Effector CD4-positive, alpha-beta T cell (primary cell): ENCODE measurements at places on chromosomes 11 and 22.

DNA sequence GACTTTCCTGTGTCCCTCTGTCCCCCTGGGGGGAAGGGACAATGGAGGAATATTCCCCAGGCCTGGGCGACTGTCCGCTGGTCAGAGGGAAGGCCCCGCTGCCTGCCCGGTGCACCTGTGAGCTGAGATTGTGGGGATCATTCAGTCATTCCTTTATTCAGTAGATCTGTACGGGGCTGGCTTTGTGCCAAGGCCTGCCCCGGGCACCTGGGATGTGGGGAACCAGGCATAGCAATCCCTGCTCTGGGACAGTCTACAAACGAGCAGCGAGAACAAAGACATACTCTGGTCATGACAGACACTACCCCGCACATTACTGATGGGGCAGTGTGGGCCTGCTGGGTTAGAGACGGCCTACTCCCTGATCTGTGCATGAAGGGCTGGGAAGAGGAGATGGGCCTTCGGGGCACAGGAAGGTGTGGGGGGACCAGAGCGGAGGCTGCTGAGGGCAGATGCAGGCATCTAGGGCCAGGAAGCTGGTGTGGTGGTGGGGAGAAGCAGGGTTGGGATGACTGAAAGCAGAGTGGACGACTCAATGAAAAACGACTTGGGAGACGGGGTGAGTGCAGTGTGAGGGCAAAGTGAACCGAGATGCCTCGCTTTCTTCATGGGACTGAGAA is 1.8 kb upstream of the MYO7A start:
- DNase-seq = no peak

DNA sequence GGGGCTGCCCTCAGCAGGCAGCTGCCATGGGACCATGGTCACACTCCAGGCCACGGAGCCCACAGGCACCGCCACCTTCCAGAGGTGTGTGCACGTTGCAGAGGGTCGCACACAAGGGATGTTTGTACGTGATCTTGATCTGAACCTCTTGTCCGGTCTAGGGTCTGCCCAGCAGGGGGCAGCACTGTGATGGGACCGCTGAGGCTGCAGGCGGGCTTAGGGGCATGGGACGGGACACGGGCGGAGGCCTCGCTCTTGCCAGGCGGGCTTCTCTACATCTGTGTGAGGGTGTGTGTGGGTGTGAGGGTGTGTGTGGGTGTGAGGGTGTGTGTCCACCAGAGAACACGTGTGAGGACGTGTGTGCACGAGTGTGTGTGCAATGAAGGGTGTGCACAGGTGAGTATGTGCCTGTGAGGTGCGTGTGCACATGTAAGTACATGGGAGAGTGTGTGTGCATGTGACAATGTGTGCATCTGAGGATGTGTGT is 52.4 kb downstream of the CACNA1I start:
- peak; percentile 61 for DNase-seq

DNA sequence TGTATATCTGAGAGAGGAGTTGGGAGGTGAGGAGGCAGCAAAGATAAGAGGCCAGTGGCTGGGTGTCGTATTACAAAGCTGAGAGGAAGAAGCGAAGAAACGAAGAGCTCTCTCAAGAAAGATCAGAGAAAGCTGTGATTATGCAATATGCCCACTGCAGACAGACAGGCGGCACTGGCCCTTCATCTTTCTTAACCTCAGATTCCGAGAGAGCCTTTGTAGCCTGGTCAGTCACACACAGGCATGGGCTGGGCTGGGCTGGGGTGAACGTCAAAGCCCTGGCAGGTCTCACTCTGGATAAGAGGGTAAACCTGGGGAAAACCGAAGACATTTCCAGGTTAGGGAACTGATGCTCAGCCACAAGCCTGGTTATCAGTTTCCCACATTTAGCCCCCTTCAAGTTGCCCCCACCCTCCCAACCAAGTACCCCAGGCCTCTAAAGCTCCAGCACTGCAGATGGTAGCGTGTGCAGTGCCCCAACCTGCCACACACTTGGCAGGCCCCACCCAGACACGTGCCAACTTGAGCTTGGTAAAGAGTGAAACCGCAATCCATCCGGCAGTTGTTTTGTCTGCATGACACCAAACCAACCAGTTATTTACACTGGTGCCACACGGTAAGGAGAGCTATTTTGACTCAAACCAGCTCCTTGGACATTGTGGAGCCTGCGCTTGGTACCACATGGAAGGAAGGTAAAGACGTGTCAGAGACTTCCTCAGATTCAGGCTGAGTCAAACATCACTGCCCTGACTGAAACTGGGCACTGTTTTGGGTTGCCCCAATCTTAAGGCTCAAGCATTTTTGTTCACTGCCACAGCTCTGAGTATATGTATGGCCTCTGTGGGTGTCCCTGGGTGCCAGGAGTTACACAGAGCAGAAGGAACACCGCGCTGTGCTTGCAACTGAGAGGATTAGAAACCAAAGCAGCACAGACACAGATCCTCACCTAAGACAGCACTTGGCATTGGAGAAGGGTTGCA is 135.9 kb downstream of the FDX1 start:
- no peak for DNase-seq

GRCh38 chr11:115334932-115335788 is 169.1 kb downstream of the CADM1 start:
- no peak for DNase-seq

GRCh38 chr11:78666675-78667160 is 92.1 kb upstream of the NARS2 start:
- no peak for DNase-seq

- peak; percentile 56 for DNase-seq
Measured at GRCh38 chr22:22787786-22788459, 99.7 kb upstream of the IGLL5 start.

DNA sequence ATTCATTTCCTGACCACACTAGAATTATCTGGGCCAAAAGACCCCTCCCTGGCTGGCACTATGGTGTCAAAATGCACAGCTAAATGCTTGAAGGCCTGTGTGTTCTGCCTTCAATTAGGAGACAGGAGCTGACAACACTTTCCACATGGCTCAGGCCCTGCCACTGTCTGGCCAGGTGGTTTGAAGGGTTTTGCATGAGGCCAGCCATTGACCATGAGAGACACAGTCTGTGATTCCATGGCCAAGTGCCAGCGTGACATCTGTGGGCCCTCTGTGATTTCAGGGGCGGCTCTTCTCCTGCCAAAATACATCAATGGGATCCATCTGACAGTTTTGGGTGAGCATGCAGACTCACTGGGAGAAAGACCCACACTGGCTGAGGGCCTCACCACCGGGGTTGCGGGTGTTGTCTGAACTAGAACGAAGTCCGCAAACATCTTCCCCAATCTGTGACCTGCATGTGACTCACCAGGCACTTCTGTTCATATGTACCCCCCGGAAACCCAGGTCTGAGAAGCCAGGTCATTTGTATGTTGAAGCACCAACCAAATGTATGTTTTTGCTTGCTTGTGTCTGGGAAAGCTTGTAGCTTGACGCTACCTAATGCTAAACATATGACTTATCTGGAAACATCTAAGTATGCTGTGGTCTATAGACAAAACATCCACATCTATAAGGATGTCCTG is 20.7 kb upstream of the NAV2 start:
- DNase-seq = no peak

DNA sequence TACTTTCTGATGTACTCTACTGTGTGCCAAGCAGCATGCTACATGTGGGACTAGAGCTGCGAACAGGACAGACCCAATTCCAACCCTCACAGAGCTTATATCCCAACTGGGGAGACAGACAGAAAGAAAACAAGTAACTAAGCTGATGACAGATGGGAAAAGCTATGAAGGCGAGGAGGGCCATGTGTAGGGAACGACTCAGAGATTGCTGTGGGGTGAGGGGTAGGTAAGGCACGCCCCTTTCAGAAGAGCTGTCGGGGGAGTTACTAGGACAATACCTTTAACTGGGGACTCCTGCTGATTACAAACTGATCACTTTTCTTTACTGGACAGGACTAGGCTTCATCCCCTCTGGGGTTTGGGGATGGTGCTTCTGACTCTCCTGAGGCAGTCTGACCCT is 48.9 kb downstream of the ST3GAL4 start:
- no peak for DNase-seq

DNA sequence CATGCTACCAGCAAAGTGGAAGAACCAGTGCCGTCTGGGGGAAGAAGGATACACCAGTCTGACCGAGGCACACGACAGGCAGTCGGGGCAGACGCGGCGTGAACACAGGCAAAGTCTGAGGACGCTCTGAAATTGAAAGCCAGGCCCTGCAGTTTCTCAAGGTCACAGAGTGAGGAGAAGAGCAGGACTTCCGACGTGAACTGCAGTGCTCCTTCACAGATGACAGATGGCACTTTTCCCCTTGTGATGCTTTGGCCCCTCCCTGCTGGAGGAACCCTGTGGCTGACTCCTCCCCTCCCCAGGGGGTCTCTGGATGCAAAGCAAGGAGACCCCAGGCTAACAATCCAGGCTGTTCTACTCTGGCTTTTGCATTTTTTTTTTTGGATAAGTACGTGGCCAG is 19.6 kb upstream of the JAM3 start:
- no peak for DNase-seq

GRCh38 chr11:12516387-12517105 is 139.2 kb downstream of the PARVA start:
- DNase-seq = no peak

GRCh38 chr11:77303328-77303727 is 1.8 kb upstream of the GDPD4 start:
- no peak for DNase-seq

DNA sequence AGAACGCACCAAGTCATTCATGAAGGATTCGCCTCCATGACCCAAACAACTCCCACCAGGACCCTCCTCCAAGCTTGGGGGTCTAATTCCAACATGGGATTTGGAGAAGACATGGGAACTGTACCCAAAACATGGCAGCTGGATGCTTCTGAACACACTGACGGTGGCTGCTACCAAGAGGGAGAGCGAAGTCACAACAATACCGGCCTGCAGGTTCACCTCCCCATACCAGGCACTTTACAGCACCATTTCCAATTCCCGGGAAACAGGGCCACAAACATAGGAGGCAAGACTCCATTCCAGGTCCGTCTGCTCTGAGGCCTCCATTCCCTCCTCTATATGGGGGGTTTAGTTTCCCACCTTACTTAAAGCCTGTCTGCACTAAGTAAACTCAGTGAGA is 75.8 kb downstream of the LINC01488 start:
- DNase-seq = no peak

DNA sequence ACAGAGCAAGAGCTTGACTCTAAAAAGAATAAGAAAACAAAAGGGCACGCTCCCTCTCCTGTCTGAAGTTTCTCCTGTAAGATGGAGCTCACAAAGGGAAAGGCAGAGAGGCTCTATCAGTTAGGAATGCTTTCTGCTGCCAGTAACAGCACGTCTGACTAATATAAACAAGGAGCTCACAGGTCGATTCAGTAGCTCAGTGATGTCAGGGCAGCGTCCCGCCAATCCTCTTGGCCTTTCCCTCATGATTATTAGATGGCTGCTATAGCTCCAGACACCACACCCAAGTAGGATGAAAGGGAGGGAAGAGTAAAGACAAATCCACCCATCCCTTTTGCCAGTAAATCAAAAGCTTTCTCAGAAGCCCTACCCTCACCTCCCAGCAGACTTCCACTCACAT is 51.3 kb upstream of the HMGXB4 start:
- no peak for DNase-seq

DNA sequence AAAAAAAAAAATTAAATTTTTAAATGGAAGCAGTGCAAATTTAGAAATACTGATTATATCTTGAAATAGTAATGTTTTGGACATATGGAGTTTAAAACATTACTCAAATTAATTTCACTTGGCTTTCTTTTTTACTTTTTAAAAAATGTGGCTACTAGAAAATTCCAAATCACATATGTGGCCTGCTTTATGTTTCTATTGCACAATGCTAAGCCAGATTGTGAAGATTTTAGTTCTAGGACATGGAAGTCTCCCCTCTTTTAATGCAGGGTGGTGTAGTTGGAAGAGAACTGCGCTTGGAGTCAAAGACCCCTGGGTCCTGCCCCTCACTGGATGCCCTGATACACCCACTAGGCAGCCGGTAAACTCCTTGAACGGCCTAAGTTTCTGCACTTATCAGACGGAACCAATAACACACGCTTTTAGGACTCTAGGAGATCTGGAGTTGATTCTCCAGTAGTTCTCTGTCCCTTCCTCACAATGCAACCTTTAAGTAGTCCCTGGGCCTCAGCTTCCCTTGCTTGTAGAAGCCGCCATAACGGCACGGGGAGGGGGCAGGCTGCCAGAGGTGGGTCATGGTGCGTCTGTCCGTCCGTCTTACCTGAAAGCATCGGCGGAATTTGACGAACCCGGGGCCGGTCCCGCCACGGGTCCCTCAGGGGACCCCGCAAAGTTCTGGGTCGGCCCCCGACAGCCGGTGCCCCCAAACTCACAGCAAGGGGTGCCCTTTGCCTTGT is 505 bp downstream of the FAM227A start:
- DNase-seq = no peak

DNA sequence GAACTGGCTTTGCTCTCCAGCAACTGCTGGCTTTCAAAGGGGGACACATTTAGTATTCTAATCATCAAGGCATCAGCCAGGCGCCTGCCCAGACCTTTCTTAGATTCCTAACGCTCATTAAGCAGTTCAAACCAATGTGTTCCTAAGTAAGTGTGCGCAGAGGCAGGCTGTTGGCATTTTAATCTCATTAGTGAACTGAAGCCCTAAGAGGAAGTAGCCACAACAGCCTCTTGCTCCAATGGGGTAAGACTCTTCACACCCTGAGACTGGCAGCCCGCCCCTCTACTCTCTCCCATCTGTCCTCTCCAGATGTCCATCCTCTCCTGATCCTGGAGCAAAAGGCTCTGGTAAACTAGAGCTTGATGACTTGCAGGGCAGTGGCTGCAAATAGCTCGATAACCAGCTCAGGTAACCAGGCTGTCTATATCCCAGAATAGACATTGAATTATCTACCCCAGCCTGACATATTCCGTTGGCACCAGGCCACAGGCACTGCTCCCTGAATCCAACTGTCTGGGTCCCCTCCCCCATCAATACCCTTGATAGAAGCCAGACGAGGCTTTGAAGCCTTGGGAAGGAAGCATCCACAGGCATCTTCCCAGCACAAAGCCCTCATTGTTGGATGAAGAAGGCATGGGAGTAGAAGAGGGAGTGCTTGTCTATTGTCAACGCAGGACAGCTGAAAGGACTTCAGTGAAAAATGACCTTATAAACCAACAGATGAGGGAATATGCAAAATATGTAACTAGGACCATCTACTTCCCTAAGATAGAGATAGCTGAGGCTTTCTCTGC is 321.1 kb downstream of the TENM4 start:
- DNase-seq = no peak

- DNase-seq = no peak
Measured at GRCh38 chr11:7154881-7155361, 66.1 kb downstream of the RBMXL2 start.
